ENCODE measurements at places on chromosomes 13 and 19. TPM values are rescaled to one million over a fixed set of nuclear protein-coding genes. Genes with fewer than 3 reads are reported as not detected.
A peak's percentile ranks its signal among the peaks of the same experiment; 100 is the strongest.

The PRODH2 gene
- total RNA-seq = not detected

The IL4I1 gene
- not detected for total RNA-seq

The FFAR2 gene
- 0.11 TPM for total RNA-seq

The PTPRS gene
- 51.5 TPM for total RNA-seq

The ZNF583 gene
- total RNA-seq = 6.1 TPM

- no peak for DNase-seq
Measured at GRCh38 chr19:8329996-8330395, 8.7 kb downstream of the RPS28 start.

- DNase-seq = peak; percentile 54
Measured at GRCh38 chr13:48156466-48156865, 61.6 kb upstream of the MED4 start.

DNA sequence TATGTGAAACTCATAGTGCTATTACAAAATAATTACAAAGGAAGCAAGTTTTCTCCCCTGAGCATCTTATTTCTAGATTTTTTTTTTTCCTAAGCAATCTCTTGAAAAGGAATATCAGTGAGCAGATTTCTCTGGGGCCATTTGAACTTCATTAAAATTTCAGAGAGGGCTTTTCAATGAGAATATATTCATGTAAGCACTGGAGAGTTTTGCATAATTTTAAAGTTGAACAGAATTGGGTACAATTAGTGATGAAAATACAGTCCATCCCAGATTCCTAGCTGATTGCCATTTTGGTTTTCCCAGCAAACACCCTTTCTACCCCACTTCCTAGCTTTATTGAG lies 66.8 kb upstream of the RNF113B start:
- no peak for DNase-seq

DNA sequence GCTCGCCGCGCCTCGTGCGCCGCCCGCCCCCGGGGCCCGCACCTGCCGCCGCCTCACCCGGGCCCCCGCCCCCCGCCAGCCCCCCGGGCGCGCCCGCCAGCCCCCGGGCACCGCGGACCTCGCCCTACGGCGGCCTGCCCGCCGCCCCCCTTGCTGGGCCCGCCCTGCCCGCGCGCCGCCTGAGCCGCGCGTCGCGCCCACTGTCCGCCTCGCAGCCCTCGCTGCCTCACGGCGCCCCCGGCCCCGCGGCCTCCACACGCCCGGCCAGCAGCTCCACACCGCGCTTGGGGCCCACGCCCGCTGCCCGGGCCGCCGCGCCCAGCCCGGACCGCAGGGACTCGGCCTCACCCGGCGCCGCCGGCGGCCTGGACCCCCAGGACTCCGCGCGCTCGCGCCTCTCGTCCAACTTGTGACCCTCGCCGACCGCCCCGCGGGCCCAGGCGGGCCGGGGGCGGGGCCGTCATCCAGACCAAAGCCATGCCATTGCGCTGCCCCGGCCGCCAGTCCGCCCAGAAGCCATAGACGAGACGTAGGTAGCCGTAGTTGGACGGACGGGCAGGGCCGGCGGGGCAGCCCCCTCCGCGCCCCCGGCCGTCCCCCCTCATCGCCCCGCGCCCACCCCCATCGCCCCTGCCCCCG lies 17.2 kb downstream of the POLRMT start:
- DNase-seq = no peak

GRCh38 chr13:20175907-20176652 lies 15.2 kb upstream of the GJA3 start:
- DNase-seq = no peak
